Heart right ventricle (tissue), 16 donors: ENCODE measurements at places on chromosomes 3 and 15. TPM values are rescaled to one million over a fixed set of nuclear protein-coding genes. Genes with fewer than 3 reads are reported as not detected.

GRCh38 chr3:134908271-134908670 lies 113.2 kb downstream of the EPHB1 start:
- no peak for DNase-seq

- no peak for DNase-seq
Observed at GRCh38 chr15:79164043-79164442, 73.5 kb upstream of the RASGRF1 start.

DNA sequence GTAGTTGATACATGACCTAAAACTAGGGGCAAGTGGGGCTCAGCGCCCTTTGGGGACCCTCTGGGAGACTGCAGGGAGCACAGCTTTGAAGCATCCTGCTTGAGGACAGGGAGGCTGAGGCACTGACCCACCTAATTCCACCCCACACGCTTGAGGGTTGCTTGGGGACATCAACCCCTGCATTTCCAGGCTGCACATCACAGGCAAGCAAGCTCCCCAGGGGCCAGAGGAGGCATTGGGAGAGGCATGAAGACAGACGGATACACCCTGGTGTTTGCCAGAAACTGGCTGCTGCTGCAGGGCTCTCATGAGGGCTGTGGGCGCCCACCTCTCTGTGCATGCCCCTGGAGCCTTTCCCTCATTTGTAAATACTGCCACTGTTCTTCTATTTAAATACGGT lies 99.3 kb downstream of the ABHD5 start:
- no peak for DNase-seq

GRCh38 chr3:19934098-19934566 lies at the start of gene EFHB:
Gene EFHB (minus strand): TSS chr3:19934217. CDS start chr3:19934018, 199 bp downstream.
- DNase-seq, result no peak

DNA sequence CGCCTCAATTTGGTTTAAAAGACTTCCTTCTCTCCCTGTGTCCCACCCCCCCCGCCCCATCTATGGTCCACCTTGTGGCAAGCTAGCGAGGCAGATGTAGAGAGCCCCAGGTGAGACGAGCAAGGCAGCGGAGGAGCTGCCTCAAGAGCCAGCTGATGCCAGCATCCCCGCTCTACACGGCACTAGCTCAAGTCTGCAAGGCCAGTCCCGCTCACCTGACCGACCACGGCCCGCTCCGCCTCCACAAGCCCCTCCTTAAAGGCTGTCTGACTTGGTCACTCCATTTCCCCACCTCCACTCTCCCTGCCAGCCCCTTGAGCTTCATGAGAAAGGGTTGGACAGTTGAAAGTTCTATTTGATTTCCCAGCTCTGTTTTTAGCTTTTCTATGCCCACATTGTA lies 56.2 kb upstream of the IGF1R start:
- DNase-seq, result no peak

- no peak for DNase-seq
Observed at GRCh38 chr3:157059181-157059580, 100.8 kb downstream of the CCNL1 start.

Gene ATP8B4
- 0.39 TPM for polyA plus RNA-seq

- DNase-seq, result no peak
Observed at GRCh38 chr3:180594631-180595558, 7.1 kb upstream of the TTC14 start.

Gene XCR1
- polyA plus RNA-seq, result 0.01 TPM

Gene ZMYND10
- polyA plus RNA-seq, result 0.88 TPM

DNA sequence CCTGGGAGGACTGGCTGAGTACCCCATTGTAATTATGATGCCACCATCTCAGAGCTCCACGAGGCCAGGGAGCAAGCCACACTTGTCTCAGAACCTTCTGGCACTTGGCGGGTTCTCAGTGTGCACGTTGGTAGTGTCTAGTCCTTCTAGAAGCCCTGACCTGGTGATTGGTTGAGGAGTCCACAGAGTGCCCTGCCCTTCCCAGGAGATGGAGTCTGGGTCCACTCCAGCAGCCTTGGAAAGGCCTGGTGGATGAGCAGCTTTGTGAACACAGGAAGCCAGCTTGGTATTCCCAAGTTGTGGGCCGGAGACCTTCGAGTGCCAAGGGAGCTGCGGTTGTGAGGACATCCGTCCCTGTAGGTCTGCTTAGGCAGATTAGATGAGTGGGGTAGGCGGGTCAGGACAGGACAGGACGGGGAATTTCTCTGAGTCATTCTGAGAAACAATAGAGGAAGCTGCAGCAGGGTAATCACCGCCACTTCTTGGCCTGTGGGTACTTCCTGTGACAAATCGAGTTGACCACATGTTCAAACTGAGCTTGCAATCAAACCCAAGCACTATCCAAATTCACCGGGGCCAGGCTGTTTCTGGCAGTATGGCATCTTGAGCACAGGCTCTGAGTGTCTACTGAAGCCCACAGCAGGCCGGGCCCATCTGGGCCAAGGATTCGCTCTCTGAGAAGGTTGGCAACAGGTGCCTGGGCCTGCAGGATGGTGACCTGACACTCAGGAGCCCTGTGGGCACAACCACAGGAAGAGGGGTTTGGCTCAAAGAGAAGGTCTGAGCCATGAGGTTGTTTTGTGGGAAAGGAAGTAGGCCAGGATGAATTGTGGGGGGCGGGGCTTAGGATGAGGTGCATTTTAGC lies 71.5 kb upstream of the PLXNA1 start:
- peak; percentile 46 for DNase-seq

GRCh38 chr3:58630076-58630709 lies 36.4 kb downstream of the FAM3D start:
- DNase-seq, result no peak

DNA sequence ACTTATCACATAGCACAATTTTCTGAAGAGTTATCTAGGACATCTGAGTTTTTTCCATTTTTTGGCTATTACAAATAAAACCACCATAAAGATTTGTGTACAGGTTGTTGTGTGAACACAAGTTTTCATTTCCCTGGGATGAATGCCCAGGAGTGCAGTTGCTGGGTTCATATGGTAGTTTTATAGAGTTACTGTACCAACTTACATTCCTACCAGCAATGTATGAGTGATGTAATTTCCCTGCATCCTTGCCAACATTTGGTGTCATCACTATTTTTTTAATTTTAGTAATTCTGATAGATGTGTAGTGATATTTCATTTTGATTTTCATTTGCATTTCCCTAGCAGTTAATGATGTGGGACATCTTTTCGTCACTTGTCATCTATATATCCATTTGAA lies 20.5 kb downstream of the FILIP1L start:
- DNase-seq, result no peak

Gene MUSTN1
- 59.6 TPM for polyA plus RNA-seq

Gene LINGO1
- 2.7 TPM for polyA plus RNA-seq

GRCh38 chr3:155553780-155554179 lies 191.1 kb downstream of the PLCH1 start:
- no peak for DNase-seq

DNA sequence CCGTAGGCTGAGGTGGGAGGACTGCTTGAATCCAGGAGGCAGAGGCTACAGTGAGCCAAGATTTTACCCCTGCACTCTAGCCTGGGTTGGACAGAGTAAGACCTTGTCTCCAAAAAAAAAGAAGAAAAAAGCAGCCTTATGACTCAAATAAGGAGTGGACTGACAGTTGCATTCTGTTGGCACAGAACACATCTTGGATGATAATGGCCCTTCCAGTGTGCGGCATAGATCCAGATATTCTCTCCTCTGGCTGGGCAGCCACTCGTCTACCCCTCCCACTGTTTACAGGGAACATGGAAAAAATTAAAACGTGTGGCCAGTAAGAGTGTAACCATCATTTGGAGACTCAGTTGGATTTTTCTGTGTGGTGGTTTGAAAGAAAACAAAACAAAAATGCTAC lies 118.6 kb upstream of the RNF7 start:
- no peak for DNase-seq

- no peak for DNase-seq
Observed at GRCh38 chr3:36542186-36542585, 161.9 kb downstream of the STAC start.

GRCh38 chr15:58752716-58753115 lies 3.2 kb upstream of the ADAM10 start:
- DNase-seq, result no peak

- DNase-seq, result no peak
Observed at GRCh38 chr3:33184863-33185262, 33.7 kb downstream of the SUSD5 start.

Gene ACY1
- 28.3 TPM for polyA plus RNA-seq

Gene LNP1
- polyA plus RNA-seq, result 2.2 TPM

DNA sequence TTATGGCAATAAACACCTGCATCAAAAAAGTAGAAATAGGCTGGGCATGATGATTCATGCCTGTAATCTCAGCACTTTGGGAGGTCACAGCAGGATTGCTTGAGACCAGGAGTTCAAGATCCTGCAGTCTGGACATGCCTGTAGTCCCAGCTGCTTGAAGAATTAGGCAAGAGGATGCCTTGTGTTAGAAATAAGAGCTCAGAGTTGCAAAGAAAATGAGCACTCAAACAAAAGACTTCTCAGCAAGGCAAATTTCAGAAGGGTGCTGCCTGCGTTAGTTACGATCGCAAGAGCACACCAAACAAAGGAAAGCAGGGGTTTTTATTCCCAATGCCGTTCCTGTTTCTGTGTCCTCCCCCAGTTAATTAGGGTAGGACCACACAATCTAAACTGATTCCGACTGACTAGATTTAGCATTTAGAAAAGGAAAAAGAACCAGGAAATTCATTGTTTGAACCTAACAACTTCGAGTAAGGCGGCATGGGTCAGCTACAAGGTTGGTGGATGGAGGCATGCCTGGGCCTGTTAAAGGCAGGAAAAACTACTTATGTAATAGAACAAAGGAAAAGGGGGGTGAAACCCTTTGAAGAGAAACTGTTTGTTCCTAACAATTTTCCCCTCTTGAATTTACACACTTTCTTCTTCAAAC lies 55.5 kb downstream of the DLG1 start:
- DNase-seq, result no peak

GRCh38 chr3:159346271-159346903 lies 544.5 kb downstream of the MFSD1 start:
- no peak for DNase-seq

DNA sequence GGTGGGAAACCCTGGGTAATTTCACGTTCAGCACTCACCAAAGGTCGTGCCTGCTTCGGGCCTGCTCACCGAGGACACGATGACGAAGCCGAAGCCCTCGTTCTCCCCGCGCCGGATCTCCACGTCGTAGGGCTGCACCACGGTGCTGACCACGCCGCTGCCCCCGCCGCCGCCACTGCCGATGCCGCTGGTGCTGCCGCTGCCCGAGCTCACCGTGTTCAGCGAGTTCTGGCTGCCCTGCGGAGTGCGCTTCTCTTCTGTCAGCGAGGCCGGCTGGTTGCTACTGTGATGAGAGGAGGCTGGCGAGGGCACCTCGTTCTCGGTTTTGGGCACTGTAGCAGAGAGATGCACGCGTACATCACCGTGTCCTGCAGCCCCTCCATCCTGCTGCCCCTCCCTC lies 659.5 kb downstream of the MAGI1 start:
- no peak for DNase-seq

Gene KCNH8
- 0.03 TPM for polyA plus RNA-seq

DNA sequence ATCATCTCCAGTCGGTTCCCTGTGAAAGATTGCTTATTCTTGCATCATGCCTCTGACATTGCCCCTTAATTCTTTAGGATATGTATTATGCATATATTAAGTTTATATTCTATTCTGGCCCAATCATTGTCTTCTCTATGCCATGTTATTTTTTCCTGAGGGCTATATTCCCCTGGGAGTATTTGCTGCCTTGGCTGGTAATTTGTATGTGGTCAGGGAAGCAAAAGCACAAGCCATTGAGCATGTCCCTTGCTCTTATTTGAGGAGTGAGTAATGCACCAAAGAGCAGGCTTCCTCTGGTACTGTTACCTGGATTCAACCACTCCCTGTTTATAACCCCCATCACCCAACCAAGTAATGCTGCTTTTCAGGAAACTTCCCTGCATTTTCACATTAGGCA lies 36.3 kb downstream of the STAC start:
- DNase-seq, result no peak

DNA sequence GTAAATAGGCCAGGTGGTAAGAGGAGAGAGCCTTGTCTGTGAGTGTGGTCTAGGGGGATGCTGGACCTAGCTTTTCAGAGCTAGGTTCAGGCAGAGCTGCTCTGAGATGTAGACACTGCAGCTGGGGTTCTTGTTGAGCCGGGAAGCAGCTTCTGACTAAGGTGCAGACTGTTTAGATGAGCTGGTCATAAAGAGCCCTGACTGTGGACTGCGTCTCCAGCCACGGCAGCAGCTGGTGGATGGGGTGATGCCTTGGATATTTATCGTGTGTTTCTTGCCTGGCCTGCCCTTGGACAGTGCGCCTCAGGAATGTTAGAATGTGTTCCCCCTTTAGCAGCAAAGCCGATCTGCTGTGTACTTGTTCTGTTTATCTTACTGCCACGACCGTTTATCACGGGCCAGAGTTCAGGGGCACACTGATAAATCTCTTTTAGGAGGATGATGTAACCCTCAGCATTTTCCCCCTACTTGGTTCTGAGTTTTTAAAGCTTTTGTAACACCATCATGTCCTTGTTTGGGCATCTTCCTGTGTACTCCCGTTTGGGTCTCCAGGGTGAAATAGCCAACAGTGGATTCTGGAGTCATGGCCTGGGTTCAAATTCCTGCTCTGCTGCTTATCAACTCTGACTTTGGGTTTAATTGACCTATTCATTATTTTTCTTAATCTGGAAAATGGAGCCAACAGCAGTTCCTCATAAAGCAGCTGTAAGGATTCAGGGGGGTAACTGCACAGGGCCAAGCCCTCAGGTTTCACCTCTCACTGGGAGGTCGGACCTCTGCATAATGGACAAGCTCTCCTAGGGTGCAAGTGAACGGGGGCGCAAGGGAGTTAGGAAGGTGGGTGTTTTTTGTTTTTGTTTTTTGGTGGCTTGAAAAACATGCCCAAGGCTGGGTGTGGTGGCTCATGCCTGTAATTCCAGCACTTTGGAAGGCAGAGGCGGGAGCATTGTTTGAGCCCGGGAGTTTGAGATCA lies 51.4 kb downstream of the FLNB start:
- DNase-seq, result no peak

GRCh38 chr15:65824941-65825544 lies 33.0 kb upstream of the DENND4A start:
- DNase-seq, result no peak

GRCh38 chr3:136543385-136543784 lies 208.8 kb downstream of the STAG1 start:
- no peak for DNase-seq

DNA sequence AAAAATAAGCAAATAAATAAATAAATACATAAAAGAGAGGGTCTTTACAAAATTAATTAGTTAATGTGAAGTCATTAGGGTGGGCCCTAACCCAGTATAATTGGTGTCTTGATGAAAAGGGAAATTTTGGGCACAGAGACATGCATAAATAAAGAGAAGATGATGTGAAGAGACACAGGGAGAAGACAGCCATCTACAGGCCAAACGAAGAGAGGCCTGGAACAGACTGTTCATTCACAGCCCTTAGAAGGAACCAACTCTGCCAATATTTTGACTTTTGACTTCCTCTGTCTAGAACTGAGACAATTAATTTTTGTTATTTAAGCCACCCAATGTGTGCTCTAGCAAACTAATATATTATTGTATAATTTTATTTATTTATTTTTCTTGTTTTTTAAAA lies 29.6 kb upstream of the SELENOK start:
- no peak for DNase-seq

Gene CYB561D2
- 21.8 TPM for polyA plus RNA-seq

DNA sequence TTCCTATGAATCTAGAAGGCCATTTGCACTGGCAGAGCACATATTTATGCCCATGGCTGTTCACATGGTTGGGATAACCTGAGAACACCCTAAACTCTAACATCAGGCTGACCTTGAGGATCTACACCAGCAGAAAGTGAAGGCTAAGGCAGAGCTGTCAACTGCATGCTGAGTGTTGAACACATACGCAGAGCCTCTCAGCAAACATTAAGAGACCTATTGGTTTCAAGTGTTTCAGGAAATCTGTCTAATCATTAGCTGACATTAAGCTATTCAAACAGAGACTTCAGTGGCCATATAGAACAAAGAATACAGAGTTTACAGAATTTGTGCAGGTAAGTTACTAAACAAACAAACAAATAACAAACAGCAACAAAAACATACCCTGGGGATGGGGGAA lies 16.1 kb upstream of the SEC61A1 start:
- DNase-seq, result no peak
